Breast epithelium (tissue), 4 donors: ENCODE measurements at places on chromosomes 1 and 21. TPM values are rescaled to one million over a fixed set of nuclear protein-coding genes. Genes with fewer than 3 reads are reported as not detected.

Gene LCE2C
- not detected for total RNA-seq

Gene OR2T29
- total RNA-seq, result not detected

Gene SLC6A9
- total RNA-seq, result 3.9 TPM

Gene GBP6
- total RNA-seq, result 0.44 TPM

Gene TRABD2B
- total RNA-seq, result 2.3 TPM

Gene DDR2
- 41.9 TPM for total RNA-seq

Gene UBAP2L
- total RNA-seq, result 70.1 TPM

Gene GPA33
- total RNA-seq, result 0.15 TPM

Gene TMEM82
- not detected for total RNA-seq

Gene STUM
- 2.2 TPM for total RNA-seq

Gene MTFR1L
- 75.4 TPM for total RNA-seq

Gene OSCP1
- 19.3 TPM for total RNA-seq

Gene AMY1C
- total RNA-seq, result not detected

Gene AVPR1B
- total RNA-seq, result not detected

Gene KPRP
- not detected for total RNA-seq
